Activated T-helper 2 cell treated with anti-CD3 and anti-CD28 coated beads, Interferon-gamma antibody, Interleukin-2, Interleukin-4, amounts not matched to agents 10 μg/mL and 5 μg/mL and 100 μg/mL, durations not matched to agents 14 hours and 24 hours and 36 hours (primary cell): ENCODE measurements at places on chromosomes 12 and 14. TPM values are rescaled to one million over a fixed set of nuclear protein-coding genes. Genes with fewer than 3 reads are reported as not detected.

DNA sequence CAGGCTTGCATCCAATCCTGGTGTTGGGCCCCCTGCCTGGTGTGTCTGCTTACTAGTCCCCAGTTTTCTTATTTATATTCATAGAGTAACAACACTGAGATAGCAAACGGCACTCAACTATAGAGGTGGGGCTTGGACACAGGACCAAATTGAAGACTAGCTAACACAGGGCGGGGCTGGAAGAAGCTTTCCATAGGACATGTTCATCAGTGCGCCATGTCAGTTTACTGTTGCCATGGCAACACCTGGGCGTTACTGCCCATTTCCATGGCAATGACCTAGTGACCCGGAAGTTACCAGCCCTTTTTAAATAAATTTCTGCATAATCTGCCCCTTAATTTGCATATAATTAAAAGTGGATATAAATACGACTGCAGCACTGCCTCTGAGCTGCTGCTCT is 275.5 kb upstream of the TMEM132C start:
- no peak for DNase-seq

- no peak for DNase-seq
These were observed 58.5 kb upstream of the TMPO start for GRCh38 chr12:98456576-98457573.

- DNase-seq: no peak
These were observed 17.6 kb downstream of the LACRT start for GRCh38 chr12:54616933-54617680.

DNA sequence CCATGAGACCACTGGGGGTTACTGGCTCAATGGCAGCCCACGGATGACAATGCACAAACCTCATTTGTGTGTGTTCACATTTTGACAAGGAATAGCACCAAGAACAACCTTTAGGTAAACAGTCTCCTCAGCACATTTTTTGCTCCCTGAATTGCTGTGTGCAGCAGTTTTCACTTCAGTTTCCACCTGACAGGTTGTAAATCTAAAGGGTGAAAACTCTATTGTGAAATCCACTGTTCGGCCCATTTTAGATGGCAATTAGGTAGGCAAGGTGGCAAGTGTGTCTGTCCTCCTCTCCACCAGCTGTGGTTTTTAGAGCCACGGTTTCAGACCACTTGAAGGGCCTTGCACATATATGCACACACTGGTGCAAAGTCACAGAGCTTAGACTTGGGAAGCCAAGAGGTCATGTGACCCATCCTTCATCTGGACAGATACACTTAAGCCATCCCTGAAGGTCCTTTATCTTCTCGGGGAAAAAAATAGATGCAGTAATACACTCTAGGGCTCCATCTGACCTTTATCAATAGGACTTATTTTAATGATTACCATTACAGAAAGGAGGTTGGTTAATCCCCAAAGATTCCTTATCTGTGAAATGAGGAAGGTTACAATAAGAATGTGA is 23.2 kb downstream of the HAL start:
- no peak for DNase-seq

- DNase-seq: no peak
These were observed 116.0 kb downstream of the PRICKLE1 start for GRCh38 chr12:42473561-42473960.

- no peak for DNase-seq
These were observed 7.0 kb upstream of the MAP1LC3B2 start for GRCh38 chr12:116551952-116552772.

- no peak for DNase-seq
These were observed 113.2 kb downstream of the DENND5B start for GRCh38 chr12:31477687-31478086.

DNA sequence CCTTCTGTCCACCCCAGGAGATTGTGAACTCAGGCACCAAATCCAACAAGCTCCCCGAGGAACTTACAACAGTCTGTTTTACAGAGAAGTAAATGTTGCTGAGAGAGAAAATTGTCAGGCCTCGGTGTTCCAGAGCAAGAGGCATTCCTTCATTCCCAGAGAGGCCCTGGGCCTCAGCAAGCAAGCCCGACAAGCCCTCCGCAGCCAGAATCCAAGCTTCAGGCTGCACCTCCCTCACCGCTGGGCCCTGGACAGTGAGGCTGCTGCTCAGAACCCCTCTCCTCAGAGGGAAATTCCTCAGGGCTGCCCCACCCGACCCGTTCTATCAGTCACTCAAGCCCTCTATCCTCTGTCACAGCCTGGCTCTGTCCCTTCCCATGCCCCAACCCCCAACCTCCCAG is 56.4 kb downstream of the ZFP36L1 start:
- DNase-seq: no peak

DNA sequence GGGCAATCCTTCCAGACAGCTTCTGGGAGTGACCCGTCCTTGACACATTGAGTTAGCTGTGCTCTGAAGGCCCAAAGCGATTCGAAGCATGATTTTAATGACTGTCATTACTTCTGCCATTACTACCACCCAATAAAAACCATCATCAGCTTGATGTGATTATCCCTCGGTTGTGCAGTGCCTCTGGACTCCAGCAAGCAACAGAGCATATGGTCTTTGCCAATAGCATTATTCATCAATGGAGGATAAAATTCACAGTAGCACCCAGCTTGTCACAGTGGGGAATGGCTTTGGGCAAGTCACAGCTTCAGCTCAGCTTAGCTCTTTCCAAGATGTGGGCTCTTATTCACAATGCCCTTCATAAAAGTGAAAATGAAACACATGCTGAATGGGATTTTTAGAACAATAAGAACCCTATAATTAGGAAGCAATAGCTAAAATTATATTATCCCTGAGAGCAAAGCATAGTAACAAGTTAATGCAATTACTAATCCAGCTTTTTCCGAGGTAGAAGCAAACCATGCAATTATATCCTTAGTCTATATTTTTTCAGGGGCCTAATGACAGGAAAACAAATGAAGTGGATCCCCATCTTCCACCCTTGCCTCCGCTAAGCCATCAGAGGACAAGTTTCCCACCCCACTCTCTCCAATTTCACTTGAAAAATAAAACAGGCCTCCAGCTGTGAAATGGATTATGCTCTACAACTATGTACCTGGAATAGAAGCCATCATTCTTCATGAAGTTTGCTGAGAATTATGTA is 163.0 kb upstream of the EEA1 start:
- no peak for DNase-seq

DNA sequence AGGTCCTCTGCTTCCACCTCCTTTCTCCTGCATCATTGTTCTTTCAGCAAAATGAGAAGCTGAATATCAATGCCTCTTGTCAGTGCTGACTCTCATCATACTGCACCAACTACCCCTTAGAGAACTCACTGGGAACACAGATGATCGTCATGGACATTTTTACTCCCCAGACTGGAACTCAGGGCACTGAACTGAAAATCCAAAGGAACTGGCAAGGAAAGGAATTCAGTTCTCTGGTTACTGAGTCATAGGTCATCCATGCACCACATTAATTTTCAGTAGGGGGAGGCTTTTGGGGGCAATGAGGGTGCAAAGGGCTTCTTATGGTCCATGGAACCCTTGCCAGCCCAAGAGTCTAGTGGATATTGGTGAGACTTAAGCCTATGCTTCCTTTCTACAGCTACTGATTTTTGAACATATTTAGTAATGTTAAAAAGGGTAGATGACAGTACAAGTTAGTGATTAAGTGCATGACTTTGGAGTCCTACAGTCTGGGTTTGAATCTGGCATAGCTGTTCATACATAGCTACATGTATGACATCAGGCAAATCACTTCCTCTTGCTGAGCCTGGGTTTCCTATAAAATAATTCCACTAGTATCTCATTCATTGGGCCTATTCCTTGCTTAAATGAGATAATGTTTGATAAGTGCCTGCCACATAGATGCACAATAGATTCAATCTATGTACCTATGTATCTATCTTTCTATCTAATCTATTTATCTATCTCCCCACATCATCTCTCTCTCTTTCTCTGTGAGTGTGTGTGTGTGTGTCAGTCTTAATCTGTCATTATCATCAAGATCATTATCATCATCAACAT is 29.2 kb downstream of the BBS10 start:
- no peak for DNase-seq

- DNase-seq: no peak
These were observed at the start of gene OTOGL for GRCh38 chr12:80099259-80099658. Gene OTOGL, plus strand, starts transcription at chr12:80099537. Its CDS starts 109,895 bp downstream, at chr12:80209432.

SIX4 gene
- total RNA-seq: 1.1 and 1.3 TPM in 2 replicates

EIF4B gene
- total RNA-seq: 474 and 503 TPM in 2 replicates

KRT80 gene
- total RNA-seq: not detected in 2 replicates

NFE2 gene
- total RNA-seq: not detected in 2 replicates

SERPINA12 gene
- not detected in 2 replicates for total RNA-seq
